ENCODE measurements at places on chromosomes 5 and 9. TPM values are rescaled to one million over a fixed set of nuclear protein-coding genes. Genes with fewer than 3 reads are reported as not detected.

DNA sequence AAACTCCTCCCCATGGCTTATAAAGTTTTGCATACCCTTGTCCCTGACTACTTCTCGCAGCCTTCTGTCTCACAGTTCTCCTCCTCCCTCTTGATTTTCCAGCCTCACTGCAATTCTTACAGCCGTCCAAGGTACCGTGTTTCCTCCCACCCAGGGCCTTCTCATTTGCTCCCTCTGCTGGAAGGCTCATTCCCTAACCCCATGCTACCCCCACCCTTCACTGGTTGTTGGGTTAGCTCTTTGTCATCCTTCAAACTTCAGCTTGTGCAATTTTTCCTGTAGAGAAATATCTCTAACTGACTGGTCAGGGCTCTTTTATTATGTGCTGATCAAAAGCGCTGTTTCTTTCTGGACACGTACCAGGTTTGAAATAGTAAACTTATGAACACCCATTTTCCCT, 329.2 kb downstream of the EBF1 start:
- H3K4me1 ChIP-seq = no peaks in the 10 kb centered on the region
- no peak overlapping the region for H3K27ac ChIP-seq
- H3K4me3 ChIP-seq = no peak overlapping the region
- DNase-seq = no peak
- no peaks in the 10 kb centered on the region for H3K36me3 ChIP-seq

DNA sequence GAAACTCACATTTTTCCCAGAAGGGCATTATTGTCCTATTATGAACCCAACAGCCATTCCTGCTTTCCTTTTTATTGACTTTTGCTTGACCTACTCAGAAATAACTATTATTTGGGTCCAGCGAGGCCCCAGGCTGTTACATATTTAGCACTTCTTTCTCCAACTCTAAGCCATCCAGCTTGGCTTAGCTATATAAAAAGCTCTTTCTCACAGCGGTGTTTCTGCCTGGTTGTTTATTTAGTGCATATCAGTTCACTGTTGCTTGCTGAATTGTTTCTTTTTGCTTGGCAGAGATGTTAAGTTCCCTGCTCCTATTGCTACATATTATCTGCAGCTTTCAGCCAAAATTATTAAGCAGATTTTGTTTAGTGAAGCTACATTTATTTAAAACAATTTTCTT, 1156.8 kb upstream of the SEMA6A start:
- H3K27me3 ChIP-seq = no peaks in the 10 kb centered on the region
- H3K36me3 ChIP-seq = no peaks in the 10 kb centered on the region
- H3K4me3 ChIP-seq = no peak overlapping the region
- H3K4me1 ChIP-seq = no peaks in the 10 kb centered on the region
- DNase-seq = no peak

Gene SAXO1
- total RNA-seq = not detected

GRCh38 chr5:63128018-63128417, 549.4 kb downstream of the LRRC70 start:
- no peak overlapping the region for H3K4me3 ChIP-seq
- H3K27ac ChIP-seq = no peak overlapping the region
- no peak for DNase-seq
- no peaks in the 10 kb centered on the region for H3K4me1 ChIP-seq

DNA sequence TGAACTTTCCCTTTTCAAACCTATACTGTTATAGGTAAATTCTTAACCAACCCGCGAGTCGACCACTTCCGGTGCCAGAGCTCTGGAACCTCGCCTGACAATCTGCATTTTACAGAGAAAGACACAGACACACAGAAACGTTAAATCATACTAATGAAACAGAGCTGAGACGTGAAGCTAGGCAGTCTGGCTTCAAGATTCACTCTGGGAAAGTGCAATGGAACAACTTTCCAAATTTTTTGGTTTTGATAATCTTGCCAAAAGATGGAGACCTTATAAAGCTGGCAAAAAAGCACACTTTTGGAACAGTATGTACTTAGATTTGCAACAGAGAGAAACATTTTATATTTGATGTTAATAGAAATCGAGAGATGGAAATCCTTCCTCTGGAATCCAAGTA, 15.9 kb upstream of the WNT8A start:
- H3K27ac ChIP-seq = no peak overlapping the region
- H3K4me3 ChIP-seq = no peak overlapping the region
- DNase-seq = no peak
- H3K27me3 ChIP-seq = no peaks in the 10 kb centered on the region

Gene SPAG8
- total RNA-seq = 1.8 TPM

DNA sequence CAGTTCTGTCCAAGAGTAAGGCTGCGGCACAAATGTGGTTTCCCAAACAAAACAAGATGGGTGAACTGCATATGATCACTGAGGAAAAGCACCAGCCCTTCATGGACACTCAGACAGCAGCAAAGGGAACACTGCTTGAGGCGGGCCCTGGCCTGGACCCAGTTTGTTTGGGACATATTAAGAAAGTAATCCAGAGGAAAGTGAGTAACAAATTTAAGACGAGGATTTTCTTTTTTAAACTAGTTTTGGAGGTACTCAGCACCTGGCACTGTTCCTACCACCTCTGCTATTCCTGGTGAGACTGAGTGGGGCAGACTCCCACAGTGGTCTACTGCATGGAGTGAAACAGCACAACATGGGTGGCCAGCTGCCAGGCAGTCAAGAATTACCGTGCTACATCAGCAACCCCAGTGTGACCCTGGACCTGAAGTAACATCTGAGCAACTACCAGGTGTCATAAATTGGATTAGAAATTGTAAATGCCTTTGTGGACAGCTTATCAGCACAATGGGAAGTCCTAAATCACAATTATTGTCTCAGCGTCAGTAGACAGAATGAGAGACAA, 28.5 kb downstream of the P4HA2 start:
- no peak for DNase-seq
- H3K27ac ChIP-seq = no peak overlapping the region
- H3K27me3 ChIP-seq = no peaks in the 10 kb centered on the region
- no peaks in the 10 kb centered on the region for H3K4me1 ChIP-seq
- no peak overlapping the region for H3K4me3 ChIP-seq
- H3K36me3 ChIP-seq = no peaks in the 10 kb centered on the region

Gene YTHDC2
- total RNA-seq = 24.4 TPM

- no peak for DNase-seq
- no peaks in the 10 kb centered on the region for H3K27me3 ChIP-seq
- no peaks in the 10 kb centered on the region for H3K4me1 ChIP-seq
- no peak overlapping the region for H3K4me3 ChIP-seq
- no peak overlapping the region for H3K27ac ChIP-seq
- no peaks in the 10 kb centered on the region for H3K36me3 ChIP-seq
Observed at GRCh38 chr5:145283141-145283810, 551.9 kb downstream of the PRELID2 start.

Gene ANKRD31
- total RNA-seq = 0.64 TPM

DNA sequence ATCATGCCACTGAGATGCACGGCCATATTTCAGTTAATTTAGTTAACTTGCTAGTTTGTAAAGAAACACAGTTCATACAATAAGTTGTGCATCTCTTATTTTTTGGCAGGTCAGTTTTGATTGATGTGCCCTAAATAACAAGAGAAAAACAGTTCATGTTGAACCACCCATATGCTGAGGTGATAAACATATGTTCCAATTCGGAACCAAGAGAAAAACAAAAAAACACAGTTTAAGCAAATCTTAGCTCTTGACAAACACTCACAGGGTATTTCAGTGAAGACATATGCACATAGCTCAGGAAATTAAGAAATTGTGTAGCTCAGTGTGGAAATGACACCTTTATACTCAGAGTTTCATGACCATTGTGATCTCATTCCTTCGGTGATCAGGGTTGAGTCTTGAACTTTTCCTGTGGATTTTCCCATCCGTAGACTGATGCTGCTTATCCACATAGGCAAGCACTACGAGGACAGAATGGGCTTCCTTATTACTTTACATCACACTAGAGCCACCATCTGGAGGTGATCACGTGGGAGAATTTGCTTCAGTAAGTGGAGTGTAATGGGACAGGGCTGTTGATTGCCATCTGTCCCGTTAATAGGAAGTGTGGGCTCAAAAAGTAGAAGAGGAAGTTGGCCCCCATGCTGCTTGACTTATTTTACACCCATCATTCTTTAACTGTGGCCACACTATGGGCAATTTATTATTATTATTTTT, 773.0 kb downstream of the MTRR start:
- H3K27ac ChIP-seq = no peak overlapping the region
- no peaks in the 10 kb centered on the region for H3K4me1 ChIP-seq
- no peak overlapping the region for H3K4me3 ChIP-seq

Gene KIF20A
- 27.2 TPM for total RNA-seq

GRCh38 chr5:142421228-142421617, 96.4 kb upstream of the SPRY4 start:
- DNase-seq = no peak
- H3K27me3 ChIP-seq = no peaks in the 10 kb centered on the region
- H3K4me3 ChIP-seq = no peak overlapping the region
- H3K36me3 ChIP-seq = no peaks in the 10 kb centered on the region

DNA sequence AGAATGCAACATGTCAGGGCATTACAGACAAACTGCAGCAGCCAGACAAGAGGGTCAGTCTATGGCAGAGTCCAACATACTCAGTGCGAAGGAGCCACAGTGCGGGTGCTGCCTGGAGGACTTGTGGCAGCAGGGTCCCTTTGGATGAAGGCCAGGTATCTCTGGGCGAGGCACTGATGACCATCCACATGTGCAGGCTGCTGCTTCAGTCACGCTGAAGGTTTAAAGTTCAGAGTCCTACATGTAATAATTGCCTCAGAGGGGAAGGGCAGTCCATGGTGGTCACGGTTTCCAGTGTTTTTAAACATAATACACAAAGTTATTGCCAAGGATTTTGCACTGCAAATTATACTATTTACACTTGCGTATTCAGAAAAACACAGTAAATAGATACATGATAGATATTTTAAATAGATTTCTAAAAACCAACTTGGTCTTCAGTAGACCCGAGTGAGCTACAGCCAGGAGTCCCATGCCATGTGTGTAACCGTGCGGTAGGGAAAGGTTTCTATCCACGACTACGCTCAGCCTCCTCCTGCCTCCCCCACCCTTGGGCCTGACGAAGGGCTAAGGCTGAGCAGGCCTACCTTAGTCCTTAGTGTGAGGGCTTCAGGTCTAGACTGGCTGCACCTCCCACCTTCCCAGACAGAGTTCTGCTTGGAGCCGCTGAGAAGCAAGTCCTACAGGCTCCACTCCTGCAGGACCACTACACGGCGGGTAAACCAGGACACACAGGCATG, 76.2 kb downstream of the GPR21 start:
- no peak overlapping the region for H3K4me3 ChIP-seq
- H3K36me3 ChIP-seq = peaks cover 3% of the 10 kb centered on the region
- peaks cover 6% of the 10 kb centered on the region for H3K4me1 ChIP-seq
- H3K27ac ChIP-seq = no peak overlapping the region

DNA sequence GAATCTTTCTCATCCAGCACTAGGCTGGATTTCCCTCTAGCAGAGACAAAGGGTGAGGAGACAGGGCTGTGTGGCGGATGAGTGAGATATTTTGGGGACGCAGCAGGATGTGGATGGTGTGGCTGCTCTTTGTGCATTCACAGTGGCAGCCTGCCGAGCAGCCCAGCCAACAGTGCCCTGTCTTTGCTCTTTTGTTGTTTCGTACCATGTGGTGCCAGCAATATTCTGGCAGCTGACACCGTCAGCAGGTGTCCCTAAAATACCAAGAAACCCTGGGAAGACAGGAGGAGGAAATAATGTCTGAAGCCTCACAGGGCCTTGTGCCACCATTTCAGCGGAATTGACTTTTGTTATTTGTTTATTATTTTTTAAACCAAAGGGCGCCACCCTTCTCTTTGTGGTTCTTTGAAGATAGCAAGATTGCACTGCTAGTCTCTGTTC, 141.4 kb downstream of the CCDC192 start:
- DNase-seq = no peak
- H3K27ac ChIP-seq = no peak overlapping the region
- no peaks in the 10 kb centered on the region for H3K27me3 ChIP-seq
- H3K4me3 ChIP-seq = no peak overlapping the region
- no peaks in the 10 kb centered on the region for H3K36me3 ChIP-seq

DNA sequence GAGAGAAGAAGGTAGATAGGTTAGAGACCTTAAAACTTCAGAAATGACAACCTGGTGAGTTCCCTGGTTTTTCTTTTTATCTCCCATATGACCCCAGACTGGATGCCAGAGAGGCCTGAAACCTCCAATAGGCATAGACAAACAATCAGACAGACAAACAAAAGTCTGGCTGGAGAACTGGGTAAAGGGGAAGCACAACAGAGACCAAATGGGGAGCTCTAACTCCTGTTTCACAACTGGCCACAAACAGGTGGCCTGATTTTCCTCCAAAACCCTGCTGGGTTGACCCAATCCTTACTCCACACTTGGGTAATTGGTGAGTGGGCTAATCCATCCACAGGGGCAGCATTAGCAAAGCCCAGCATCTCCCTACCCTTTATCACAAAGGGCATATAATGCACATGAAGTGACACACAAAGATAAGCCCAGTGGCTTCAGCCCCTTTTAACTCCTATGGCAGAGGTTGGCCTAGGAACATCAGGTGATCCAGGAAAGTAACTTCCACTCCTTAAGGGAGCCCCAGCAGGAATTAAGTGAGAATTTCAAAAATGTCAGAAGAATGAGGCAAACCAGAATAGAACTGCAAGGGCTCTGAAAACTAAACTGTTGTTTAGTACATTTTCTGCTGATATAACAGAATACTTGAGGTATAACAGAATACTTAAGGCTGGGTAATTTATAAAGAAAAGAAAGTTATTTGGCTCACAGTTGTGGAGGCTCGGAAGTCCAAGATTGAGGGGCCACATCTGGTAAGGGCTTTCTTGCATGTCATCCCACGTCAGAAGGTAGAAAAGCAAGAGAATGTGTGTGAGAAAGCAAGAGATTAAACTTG, 60.9 kb upstream of the ROR2 start:
- no peak overlapping the region for H3K27ac ChIP-seq
- no peaks in the 10 kb centered on the region for H3K27me3 ChIP-seq
- no peak overlapping the region for H3K4me3 ChIP-seq
- no peaks in the 10 kb centered on the region for H3K4me1 ChIP-seq

DNA sequence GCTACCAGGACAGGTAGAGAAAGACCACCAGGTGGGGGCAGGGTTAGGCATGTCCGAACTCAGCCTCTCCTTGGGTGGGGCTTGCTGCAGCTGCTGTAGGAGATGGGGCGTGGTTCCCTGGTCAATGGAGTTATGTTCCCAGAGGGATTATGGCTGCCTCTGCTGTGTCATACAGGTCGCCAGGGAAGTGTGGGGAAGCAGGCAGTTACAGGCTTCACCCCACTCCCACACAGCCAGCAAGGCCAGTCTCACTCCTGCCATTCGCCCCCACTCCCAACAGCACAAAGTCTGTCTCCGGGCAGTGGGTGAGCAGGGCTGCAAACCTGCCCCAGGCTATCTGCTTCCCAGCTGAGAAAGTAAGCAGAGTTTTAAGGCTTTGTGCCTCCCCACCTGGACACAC, 20.0 kb upstream of the CEP72 start:
- H3K27ac ChIP-seq = no peak overlapping the region
- no peak for DNase-seq
- H3K4me3 ChIP-seq = no peak overlapping the region
- H3K4me1 ChIP-seq = no peaks in the 10 kb centered on the region
- peaks cover 7% of the 10 kb centered on the region for H3K27me3 ChIP-seq

- H3K27ac ChIP-seq = no peak overlapping the region
- H3K27me3 ChIP-seq = no peaks in the 10 kb centered on the region
- DNase-seq = no peak
- H3K36me3 ChIP-seq = no peaks in the 10 kb centered on the region
- no peak overlapping the region for H3K4me3 ChIP-seq
- H3K4me1 ChIP-seq = no peaks in the 10 kb centered on the region
Observed at GRCh38 chr5:97778451-97778850, 595.4 kb upstream of the RIOK2 start.

Gene C6
- not detected for total RNA-seq

Data from CD8-positive, alpha-beta memory T cell (primary cell).